ENCODE measurements at places on chromosomes 12 and 14.

DNA sequence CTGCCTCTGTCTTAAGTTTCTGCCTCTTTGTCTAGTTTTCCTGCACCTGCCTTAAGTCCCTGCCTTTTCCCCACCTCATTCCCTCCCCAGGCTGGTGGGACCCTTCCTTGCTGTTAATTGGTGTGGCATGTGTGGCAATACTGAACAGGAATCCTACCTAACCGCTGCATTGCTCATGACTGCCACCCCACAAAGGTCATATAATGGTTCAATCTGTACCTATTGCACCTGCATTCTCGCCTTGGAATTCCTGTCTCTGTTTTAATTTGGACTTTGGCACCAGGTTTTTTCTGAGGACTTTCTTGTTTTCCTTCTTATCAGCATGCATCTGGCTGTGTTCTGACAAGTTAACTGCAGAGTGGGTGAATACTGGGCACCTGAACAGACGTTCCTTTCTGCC lies 966.2 kb upstream of the TMEM132C start:
- no peak for DNase-seq

- DNase-seq, result no peak
Observed at GRCh38 chr14:68726093-68726695, 66.7 kb downstream of the ZFP36L1 start.

DNA sequence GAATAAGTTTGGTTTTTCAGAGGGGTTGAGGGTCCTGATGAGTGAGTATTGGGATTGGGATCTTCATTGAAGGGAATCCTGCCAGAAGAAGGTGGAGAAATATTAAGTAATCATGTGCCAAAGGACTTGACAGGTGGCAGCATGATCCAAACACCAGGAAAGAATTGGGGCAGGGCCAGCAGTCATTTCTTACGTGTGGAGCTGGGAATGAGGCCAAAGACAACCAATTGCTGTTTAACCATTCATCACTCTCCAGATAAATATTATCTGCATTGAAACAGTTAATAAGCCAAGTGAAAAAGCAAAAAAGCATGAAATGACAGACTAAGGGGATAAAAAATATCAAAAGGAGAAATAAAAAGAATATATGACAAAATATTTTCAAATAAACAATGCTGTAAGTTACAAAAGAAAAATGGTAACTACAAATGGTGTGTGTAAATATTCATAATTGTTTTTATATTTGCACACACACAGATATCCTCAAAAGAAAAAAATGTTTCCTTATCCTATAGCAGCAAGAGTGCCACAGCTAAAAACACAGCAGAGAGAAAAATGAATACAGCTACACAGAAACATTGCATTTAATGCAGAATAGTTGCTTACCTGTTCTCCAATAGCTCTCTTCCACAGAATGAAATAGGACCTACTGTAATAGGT lies 26.2 kb downstream of the C2CD5 start:
- DNase-seq, result no peak

DNA sequence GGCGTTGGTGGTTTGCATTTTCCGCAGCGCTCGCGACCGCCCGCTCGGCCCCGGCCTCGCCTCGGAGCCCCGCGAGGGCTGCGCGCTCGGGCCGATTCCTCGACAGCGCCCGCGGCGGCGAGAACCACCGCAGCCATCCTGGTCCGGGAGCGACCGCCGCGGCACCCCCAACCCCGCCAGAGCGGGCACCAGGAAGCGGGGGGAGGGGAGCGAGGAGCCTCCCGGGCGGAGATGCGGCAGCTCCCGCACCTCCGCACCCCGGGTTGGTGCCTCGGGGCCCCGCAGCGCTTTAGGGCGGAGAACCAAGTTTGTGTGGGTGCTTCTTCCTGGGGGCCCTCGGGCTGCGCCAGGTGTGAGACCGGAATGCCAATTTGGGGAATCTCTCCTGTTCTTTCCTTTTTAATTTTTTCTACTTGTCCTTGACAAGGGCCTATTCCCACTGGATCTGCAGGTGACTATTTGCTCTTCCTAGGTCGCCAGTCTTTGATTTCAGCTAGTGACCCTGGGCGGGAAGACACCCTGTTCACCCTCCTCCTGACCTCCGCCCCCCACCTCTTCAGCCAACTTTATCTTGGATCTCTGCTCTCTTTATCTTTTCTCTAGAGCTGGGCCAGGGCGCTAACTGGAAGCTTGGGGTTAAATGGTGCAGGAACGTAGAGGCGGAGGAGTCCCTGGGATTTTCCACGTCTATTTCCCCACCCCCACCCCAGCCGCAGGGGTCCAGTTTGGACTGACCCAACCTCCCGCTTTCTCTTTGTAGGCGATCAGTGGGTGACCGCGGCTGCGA lies at the start of gene SOCS2:
SOCS2 (plus strand) TSS at position 751 of the 787 bp plus-strand sequence. CDS start 223 bp downstream, outside the sequence.
- DNase-seq, result peak; percentile 64

DNA sequence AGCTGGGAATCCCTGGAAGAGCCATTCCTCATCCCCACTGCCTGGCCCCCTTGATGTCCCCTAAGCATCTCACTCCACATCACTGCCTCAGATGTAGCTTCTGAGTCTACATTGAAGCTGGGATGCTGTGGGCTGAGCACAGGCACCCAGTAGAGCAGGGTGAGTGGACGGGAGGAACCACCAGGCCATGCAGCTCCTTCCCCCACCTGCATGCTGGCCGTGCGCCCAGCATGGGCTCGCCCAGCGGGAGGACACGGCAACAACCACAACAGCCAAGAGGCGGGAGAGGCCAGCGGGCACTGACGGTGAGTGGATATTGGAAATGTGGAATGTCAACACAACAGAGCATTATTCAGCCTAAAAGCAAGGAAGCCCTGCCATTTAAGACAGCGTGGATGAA lies 310.9 kb downstream of the ADGRD1 start:
- no peak for DNase-seq

- no peak for DNase-seq
Observed at GRCh38 chr12:23757541-23757962, 191.9 kb downstream of the SOX5 start.
